ENCODE measurements at places on chromosomes 3 and 15.

DNA sequence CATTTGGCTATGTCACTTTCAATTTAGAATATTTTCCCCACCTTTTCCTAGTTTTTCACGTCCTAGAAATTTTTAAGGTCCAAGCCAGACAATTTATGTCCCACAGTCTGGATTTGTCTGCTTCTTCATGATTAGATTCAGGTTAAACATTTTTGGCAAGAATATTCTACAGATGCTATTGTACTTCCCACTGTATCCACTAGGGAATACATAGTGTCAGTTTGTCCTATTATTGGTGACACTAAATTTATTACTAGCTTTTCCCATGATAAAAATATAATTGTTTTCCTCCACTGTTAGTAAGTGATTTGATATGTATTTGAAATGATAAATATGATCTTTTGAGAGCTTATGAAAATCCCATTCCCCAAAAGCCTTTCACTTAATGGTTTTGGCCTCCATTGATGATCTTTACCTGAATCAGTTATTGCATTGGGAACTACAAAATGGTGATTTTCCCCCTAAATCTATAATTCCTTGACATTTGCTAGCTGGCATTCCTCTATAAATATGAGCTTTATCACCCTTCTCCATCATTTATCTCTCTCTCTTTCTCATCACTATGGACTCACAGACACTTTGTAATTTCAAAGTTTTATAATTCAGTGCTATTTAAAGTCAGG is 8.3 kb downstream of the ARL14 start:
- DNase-seq = no peak

GRCh38 chr3:121111914-121112612 is 204.1 kb downstream of the STXBP5L start:
- DNase-seq = no peak

DNA sequence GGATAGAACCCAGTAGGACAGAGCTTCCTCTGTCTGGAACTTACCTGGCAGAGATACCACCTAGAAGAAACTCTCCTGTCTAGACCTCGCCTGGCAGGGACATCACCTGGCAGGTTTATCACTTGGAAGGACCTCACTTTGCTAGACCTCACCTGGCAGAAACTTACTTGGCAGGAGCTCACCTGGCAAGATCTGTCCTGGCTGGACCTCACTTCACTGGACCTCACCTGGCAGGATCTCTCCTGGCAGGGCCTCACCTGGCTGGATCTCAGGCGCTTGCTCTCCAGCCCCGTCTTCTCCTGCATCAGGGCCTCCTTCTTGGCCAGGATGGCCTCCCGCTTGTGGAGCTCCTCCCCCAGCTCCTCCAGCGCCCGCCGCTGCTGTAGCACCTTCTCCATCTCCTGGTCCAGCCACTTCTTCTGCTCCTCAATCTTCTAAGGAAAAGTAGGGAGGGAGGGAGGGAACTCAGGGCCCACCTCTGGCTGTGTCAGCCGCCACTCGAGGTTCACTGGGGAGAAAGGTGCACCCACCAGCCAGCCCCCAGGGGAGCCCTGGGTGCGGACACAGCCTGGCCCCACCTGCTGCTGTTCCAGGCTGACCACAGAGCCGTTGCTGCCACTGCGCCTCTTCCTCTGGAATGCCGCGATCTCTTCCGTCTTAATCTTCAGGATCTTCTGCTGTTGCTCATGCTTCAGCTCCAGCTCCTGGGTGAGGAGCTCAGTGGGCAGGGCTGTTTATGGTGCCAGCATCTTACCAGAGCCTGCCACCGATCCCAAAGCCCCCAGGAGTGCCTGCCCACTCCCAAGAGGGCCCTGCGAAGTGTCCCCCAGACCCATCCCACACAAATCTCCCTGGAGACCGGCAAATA is 22.5 kb downstream of the KIF7 start:
- no peak for DNase-seq

GRCh38 chr3:150399060-150399459 is 9.0 kb upstream of the TSC22D2 start:
- no peak for DNase-seq

- DNase-seq = no peak
Measured at GRCh38 chr3:172135820-172136219, 96.4 kb downstream of the FNDC3B start.
